ENCODE measurements at places on chromosomes 4 and X. TPM values are rescaled to one million over a fixed set of nuclear protein-coding genes. Genes with fewer than 3 reads are reported as not detected.

DNA sequence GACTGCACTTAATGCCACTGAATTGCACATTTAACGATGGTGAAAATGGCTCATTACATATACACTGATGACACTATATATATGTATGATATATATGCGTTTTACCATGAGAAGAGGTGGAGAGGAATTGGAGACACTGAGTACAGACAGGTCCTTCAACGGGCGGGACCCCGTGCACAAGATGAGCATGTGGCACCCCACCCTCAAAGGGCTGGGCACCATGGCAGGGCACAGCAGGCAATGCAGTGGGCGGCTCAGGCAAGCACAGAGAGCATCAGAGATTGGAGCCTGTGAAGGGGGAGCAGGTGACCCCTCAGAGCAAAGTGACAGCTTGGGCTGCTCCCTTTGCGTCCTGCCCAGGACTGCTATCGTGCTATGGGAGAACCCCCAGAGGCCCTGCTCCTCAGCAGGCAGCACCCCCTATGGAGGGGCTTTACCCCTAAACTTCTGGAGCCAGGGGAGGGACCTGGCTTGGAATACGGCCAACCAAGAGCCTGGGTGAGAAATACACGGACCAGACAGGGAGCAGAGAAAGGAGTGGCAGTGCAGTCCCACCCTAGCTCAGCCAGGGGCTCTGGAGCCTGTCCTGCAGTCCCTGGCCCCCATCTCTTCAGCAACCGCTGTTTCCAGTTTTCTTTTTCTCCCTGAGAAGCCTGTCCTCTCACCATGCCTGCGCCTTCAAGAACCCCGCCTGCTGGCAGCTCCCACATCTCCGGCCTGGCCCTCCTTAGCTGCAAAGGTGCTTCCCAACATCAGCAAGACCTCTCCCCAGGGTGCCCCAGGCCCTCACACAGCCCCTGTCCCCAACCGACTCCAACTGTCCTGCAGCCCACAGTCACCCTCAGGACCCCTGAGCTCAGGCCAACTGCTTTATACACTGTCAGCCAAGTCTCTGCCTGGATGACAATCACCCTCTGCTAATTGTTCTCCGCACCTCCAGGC is 10.5 kb downstream of the SLC6A8 start:
- no peak for DNase-seq

GRCh38 chrX:133269168-133269567 is 51.0 kb upstream of the TFDP3 start:
- no peak for DNase-seq

- DNase-seq = no peak
Observed at GRCh38 chr4:55303760-55304165, 42.3 kb upstream of the SRD5A3 start.

DNA sequence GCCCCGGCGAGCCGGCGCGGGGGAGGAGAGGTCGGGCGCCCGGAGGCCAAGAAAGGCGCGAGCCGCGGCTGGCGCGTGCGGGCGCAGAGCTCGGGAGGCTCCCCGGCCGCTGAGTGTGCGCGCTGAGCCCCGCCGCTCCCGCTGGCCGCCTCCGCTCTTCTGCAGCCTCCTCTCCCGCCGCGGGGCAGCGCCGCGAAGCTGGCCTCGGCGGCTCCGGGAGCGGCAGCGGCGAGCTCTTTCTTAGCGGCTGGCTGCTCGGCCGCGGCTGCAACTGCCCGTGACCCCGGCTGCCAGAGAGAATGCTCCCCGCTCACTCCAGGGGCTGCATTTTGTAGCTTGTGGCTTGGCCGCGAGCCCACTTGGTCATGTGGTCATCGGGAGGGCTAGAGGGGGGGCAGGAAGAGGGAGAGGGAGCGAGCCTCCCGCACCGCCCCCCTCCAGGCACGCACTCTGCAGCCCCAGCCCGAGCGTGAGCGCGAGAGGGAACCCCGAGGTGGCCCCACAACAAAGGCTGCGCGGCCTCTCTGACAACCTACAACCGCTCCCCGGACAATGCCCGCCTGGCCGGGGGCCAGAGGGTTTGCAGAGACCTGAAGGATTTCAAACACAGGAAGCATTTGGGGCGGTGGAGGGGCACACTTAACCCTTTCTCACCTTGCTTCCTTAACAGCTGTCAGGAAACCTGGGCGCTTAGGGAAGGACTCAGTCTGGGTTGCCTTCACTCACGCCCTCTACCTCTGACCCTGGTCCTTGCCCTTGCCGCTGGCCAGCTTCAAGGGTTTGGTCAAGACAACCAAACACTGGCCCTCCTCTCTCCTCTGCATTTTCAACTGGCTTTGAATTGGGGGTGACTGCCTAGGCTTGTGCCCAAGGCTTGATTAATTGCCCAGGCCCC is at the start of gene APLN:
TSS of gene APLN (minus strand) at position 305 of the 895 bp plus-strand sequence. CDS start 326 bp downstream, outside the sequence.
- no peak for DNase-seq

DNA sequence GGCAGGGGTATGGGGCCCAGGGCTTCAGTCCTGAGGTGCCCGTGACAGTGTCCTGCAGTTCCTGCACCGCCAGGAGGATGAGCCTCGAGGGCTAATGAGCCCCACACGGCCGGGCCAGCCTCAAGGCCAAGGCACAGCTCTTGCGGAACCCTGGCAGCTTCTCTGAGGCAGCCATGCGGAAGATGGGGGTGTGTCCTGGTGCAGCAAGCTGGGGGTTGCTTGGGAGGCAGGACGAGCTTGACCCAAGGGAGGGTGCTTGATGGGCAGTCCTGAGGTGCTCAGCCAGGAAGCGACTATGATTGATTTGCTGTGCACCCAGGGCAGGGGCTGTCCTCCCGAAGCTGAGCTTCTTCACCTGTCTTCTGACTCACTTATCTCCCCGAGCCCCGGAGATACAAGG is 9.1 kb upstream of the FGFR3 start:
- no peak for DNase-seq

DNA sequence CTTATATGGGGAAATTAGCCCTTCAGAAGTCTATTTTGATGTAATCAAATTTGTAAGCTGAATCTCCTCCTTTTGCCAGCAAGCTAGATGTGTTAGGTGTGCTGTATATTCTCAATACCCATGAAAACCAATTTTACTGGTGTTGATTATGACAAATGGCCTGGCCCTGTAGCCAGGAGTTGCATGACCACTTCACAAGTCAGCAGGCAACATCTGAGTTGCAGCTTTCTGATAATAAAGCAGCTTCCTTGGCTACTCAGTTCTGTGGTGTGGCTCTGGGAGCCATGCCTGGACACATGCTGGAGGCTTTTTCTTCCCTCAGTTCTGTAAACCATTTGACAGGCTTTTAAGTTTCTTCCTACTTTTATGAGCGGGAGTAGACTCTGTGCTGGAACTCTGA is 154.1 kb upstream of the CXCL13 start:
- DNase-seq = no peak

DNA sequence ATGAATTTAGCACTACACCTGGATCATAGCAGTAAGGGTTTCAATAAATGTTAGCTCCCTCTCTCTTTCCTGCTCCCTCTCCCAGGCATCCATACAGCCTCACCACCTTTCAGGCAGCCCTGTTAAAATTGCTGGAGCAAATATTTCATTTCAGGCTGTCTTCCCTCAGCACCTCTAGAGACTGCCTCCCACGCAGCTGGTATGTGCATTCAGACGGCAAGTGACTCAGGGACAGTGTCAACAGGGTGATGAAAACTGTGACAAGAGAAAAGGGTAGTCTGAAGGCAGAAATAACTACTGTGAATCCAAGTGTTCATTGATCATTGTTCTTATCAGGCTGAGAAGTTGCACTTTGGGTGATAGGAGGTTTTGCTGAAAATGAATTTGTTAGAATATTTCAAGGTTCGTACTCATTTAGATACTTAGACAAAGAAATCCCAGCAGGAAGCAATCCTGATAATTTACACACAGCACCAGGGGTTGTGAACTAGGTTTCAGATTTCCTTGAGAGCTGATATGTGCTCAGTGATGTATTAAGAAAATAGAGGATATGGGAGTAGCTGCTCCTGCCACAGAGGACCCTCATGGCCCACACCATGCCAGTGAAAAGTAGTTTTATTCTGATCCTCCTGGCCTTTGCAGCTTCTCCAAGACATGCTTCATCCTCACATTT is 424.2 kb downstream of the FGF13 start:
- no peak for DNase-seq

- no peak for DNase-seq
Observed at GRCh38 chr4:134470544-134470943, 269.0 kb upstream of the PABPC4L start.

DNA sequence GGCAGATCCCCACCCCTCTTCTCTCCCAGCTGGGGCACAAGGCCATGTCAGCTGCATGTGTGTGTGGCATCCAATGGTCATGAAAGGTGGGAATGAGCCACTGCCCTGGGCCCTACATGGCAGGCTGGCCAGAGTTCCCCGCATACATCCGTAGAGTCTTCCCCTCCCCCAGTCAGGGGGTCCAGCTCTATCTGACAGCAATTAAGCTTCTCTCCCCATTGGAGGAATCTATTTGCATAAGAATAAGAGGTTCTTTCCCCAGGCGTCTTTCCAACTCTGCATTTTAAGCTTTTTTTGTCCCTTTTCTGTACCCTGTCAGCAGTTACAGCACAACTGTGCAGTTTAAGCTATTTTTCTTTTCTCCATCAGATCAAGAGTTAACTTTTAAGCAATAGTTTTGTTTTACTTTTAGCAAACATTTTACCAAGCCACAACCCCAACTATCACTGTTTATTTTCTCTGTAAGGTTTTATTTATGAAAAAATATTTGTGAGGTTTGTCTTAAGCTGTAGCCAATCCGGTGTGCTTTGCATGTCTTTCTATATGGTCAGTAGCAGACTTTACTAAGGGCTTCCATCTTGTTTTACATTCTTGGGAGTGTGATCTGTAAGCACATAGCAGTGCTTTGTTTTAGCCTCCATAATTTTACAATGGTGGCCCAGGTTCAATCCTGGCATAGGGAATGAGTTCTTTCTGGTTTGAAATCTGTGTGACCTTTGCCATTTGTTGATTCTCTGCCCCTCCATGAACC is 28.7 kb downstream of the NLRP2B start:
- no peak for DNase-seq

GRCh38 chr4:73822812-73823504 is 13.5 kb upstream of the CXCL6 start:
- no peak for DNase-seq

DNA sequence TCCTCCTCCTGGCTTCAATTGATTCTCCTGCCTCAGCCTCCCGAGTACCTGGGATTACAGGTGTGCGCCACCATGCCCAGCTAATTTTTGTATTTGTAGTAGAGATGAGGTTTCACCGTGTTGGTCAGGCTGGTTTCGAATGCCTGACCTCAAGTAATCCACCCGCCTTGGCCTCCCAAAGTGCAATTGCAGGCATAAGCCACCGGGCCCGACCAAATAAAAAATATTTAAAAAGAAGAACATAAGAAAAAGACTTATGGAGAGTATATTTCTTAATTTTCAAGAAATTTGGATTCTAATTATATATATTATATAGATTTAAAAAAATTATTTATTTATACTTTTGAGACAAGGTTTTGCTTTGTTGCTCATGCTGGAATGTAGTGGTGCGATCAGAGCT is 29.8 kb downstream of the N4BP2 start:
- DNase-seq = no peak

- DNase-seq = no peak
Observed at GRCh38 chr4:96035727-96036126, 195.8 kb downstream of the PDHA2 start.

- peak; percentile 56 for DNase-seq
Observed at GRCh38 chr4:149980941-149981340, 97.3 kb upstream of the DCLK2 start.

DNA sequence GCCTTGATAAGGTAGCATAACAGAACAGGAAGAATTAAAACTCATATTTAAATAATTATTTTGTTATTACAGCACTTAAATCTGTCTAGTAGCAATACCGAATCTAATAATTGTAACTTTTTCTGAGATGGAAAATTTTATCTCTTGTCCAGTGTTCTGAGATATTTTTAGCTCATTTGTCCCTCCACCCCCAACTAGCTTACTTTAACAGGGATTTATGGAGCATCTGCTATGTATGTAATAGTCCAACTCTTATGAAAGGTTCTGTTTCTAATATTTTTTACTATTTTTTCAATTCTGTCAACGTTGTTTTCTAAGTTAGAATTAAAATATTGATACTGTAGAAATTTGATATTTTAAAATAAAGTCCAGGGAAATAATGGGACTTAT is 38.2 kb upstream of the NUDT6 start:
- DNase-seq = no peak

GRCh38 chr4:39542611-39543012 is 15.4 kb upstream of the UGDH start:
- no peak for DNase-seq

DNA sequence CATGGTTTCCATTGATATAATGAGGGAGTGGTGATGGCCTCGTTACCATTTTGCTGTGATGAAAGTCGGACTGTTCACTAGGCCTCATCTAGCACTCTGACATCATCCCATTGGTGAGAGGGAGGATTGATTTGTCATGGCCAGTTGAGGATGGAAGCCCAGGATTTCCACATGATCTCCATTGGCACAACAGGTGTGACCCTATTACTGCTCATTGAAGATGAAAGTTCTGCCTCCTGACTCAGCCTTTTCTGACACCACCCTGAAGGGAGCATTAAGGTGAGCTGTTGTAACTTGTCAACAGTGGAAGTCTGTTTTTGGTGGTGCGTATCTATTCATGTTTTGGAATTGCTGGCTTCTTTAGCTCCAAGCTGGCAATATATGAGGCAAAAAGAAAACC is 144.2 kb downstream of the PABPC4L start:
- no peak for DNase-seq

- DNase-seq = no peak
Observed at GRCh38 chr4:4539481-4539880, 2.4 kb downstream of the STX18 start.

- no peak for DNase-seq
Observed at GRCh38 chr4:1566838-1567518, 117.1 kb downstream of the FAM53A start.

GRCh38 chrX:125895518-125895917 is 270.6 kb downstream of the DCAF12L2 start:
- DNase-seq = no peak

GRCh38 chr4:37827030-37827685 is 672 bp downstream of the PGM2 start:
- DNase-seq = peak; percentile 23

DNA sequence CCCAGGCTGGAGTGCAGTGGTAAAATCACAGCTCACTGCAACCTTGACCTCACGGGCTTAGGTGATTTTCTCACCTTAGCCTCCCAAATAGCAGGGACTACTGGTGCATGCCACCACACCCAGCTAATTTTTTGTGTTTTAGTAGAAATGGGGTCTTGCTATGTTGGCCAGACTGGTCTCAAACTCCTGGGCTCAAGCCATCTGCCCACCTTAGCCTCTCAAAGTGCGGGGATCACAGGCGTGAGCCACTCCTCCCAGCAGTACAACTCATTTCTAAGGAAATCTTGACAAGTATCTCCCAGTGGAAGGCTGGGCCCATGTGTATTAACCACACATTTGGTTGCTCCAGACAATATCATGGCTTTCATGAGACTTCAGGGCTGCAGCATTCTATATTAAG is 20.4 kb upstream of the PDLIM5 start:
- DNase-seq = no peak

Gene MPC1L
- total RNA-seq = not detected

Gene RTL9
- not detected for total RNA-seq

Gene SULT1E1
- total RNA-seq = not detected

Gene CSAG2
- 1.3 TPM for total RNA-seq

Gene S100G
- not detected for total RNA-seq

Gene LEF1
- 67.4 TPM for total RNA-seq

Gene PRRG3
- total RNA-seq = not detected

Gene ADH1A
- total RNA-seq = not detected

Gene SLC10A4
- total RNA-seq = not detected

Gene FTHL17
- total RNA-seq = not detected

Gene WDFY3
- 1.5 TPM for total RNA-seq

Gene HS6ST2
- total RNA-seq = 0.38 TPM

Data from activated CD4-positive, alpha-beta memory T cell treated with anti-CD3 and anti-CD28 coated beads, Interleukin-2, amount 10 ng/mL, durations not matched to agents 7 days and 5 days (primary cell).